ENCODE measurements at places on chromosomes 12 and 14.

DNA sequence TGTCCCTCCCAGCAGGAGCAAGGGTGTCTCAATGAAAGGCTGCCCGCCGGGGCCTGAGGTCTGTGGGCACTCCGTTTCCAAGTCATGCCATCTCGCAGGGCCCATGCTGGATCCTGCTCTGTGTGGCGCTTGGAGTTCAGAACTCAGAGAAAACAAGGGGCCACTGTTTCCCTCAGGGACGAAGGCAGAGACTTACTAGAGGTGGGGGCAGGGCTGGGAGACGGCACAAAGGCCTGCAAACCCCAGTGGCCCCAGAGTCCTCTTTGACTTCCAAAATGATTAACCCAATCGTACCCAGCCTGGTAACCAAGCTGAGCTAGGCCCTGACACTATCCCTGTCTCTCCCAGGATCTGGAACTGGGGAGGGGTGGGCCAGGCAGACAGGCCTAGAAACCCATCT, 95.8 kb downstream of the ITPK1 start:
- no peak for DNase-seq

DNA sequence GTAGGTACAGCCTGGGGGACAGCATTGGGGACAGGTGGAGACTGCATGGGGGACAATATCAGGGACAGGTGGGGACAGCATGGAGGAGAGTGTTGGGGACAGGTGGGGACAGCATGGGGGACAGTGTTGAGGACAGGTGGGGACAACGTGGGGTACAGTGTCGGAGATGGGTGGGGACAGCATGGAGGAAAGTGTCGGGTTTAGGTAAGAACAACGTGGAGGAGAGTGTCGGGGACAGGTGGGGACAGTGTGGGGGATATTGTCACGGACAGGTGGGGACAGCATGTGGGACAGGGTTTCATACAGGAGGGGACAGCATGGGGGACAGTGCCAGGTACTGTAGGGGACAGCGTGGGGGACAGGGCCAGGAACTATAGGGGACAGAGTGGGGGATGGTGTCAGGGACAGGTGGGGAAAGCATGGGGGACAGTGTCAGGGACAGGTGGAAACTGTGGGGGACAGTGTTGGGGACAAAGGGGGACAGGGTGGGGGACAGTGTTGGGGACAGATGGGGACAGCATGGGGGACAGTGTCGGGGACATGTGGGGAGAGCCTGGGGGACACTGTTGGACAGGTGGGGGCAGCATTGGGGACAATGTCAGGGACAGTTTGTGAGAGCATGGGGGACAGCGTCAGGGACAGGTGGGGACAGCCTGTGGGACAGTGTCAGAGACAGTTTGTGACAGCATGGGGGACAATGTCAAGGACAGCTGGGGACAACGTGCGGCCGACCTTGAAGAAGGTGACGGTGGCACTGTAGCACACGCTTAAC, 213.1 kb downstream of the TMEM121 start:
- DNase-seq = no peak

DNA sequence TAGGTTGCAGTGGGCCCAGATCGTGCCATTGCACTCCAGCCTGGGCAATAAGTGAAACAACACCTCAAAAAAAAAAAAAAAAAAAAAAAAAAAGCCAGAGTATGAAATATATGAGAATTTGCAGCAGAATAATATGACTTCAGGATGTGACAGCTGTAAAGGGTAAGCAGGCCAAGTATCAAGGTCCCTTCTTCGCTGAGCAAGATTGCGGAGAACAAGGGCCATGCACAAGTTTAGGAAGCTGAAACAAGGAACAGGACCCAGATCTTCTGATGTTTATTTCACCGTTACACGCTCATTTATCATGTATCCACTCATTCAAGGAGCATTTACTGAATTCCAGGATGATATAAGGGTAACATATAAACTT, 659 bp upstream of the FOXJ2 start:
- DNase-seq = no peak

DNA sequence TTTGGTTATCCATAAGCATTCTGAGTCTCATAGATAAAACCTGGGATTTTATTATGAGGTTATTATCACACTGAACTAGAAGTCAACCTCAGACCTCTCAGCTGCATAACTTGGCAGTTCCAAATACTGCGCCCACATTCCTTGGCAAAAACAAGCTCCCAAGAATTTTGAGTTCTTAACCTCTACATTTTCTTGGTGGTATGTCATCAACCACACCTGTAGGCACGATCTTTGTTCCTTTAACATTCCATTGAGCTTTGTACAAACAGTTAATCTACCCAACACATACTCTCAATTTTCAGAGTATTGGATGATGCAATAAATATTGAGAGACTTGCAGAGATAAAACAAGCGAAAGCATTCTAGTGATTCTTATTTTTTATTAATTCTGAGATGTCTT, 371.8 kb upstream of the PRICKLE1 start:
- DNase-seq = no peak

GRCh38 chr14:93007225-93007997, 84.5 kb downstream of the CHGA start:
- DNase-seq = no peak

- DNase-seq = no peak
These were observed 211.0 kb upstream of the FAR2 start for GRCh38 chr12:28938056-28938455.
